SJSA1 (cell line): ENCODE measurements at places on chromosomes 4 and X. TPM values are rescaled to one million over a fixed set of nuclear protein-coding genes. Genes with fewer than 3 reads are reported as not detected.

GRCh38 chrX:121000589-121000988 is 15.0 kb upstream of the CT47A1 start:
- no peak for DNase-seq

Gene ADGRL3
- not detected in 2 replicates for total RNA-seq

DNA sequence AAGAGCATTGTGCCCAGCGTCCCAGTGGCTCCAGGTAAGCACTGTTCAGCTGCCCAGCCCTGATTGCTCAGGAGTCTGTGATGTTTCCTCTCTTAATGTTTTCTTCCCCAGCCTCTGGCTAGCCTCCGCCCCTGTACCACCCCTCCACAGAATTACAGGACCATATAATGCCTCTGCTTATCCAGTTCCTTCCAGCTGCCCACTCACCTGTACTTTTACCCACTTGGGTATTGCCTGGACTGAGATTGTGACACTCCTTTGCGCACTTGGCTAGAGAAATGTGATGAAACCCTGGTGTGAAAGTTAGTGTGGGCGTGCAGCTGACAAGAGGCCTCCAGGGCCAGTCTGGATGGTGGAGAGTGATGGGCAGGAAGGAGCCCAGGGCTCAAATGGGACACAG is at the start of gene AWAT2:
TSS of gene AWAT2 (minus strand) at position 14 of the 400 bp plus-strand sequence. CDS start at position 8, 6 bp downstream.
- no peak for DNase-seq

- DNase-seq: no peak
Measured at GRCh38 chr4:62250100-62250499, 1050.0 kb downstream of the ADGRL3 start.

DNA sequence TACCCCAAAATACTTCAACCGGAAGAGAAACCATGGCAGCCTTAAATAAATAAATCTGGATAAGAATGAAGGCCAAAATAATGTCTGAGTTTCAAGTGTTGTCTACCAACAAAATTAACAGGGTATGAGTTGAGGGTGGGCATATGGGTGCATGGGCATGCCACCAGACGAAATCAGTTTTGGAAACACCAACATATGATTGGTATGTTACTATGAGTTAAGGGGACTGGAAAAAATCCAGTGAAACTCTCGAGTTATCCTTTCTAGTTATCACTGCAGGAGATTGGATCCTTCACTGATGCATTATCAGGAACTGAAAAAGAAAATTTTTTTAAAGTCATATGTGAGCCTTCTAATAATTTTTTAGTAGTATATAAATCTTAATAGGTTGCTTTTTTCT is 32.4 kb downstream of the NOCT start:
- no peak for DNase-seq

DNA sequence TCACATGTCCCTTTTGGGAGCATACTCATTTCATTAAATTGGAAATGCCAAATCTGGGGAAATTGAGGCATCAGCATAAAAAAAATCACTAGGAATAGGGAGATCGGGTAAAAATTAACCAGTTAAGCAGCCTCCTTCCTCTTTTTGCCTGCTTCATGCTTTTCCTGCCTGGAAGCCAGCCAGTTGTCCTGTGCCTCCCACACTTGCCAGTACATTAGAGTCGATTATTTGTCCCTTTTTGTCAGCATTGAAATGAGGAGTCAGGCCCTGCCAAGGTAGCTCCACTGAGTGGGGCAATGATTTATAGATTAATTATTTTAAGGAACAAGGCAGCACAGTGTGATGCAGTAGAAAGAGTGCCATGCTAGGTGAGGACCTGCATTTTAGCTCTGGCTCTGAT is 55.3 kb downstream of the SH2D1A start:
- no peak for DNase-seq

GRCh38 chrX:53223068-53223693 is 1.8 kb downstream of the KDM5C start:
- DNase-seq: no peak

GRCh38 chr4:70437197-70437596 is 34.8 kb upstream of the MUC7 start:
- DNase-seq: no peak

DNA sequence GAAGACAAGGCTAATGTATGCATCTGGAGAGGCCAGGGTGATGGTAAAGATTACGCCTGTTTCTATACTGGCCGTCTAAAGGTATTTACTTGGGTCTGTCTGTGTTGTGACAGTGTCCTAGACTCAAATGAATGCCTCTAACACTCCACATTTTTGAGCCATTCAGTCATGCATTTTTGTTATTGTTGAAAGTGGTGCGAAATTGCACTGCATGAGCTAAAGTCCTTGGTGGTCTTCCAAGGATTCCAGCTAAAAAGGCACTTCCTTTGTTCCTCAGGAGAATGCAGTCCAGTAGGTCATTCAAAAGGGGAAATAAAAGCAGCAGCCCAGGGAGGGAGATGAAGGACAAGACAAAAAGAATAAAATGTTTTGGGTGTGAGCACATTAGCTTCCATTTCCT is 3.0 kb downstream of the GPC4 start:
- DNase-seq: peak; percentile 88

DNA sequence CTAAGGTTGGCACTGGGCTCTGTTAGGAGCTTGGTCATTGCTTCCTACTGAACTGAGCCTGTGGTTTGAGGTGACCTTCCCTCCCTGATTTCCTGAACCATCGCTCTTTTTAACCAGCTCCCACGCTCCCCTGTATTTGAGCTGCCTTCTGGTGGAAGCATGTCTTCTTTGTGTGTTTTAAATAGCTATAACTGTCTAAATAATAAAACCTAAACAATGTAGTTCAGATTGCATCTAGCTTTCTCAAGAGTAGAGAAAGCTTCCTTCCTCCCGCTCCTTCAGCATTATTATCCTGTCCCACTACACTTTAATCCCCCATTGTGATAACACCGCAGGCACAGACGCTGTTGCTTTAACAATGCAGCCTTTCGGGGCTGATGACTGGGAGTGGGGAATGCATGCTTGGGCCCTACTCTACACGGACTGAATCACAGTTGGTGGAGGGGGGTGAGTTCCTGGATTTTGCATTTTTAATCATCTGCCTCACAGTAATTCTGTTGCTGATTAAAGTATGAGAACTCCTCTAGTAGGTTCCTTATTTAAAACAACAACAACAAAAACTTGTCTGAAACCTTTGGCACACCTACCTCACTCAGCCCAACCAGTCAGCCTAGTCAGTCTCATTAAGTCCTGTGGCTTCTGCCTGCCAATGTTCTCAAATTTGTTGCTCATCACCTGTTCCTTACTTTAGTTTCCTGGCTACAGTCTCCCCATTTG is 6.6 kb downstream of the SMS start:
- DNase-seq: peak; percentile 67

DNA sequence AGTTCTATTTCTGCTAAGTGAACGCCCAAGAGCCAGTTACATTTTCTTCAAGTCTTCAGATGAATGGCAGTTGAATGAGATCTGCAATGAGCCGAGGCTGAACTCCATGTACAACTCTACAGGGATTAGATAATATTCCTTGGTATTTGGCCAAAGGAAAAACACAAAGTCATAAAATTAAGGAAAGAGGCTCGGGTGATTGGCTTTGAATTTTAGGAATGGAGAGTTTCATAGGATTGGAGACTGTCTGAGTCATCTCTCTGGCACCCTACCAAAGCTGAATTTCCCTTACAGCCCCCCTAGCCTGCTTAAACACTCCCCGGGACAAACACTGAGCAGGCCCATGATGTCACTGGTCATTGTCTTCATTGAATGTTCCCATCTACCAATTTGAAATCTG is 188.0 kb upstream of the C1QTNF7 start:
- no peak for DNase-seq

DNA sequence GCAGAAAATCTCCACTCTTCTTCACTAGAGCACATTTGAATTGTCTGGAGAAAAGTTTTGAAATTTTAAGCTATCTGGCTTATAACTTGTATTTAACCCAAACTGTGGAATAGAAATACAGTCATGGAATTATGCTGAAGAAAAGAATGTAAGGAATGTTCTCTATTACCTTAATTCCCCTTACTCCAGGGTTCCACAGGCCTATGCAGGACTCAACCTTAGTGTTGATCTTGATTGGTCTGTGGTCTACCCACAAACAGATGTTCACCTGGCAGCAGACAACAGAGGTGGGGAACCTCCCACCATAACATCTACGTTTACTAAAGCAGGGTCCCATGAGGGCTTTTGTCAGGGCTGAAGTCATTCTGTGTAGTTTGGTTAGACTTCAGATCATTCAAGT is 189.3 kb upstream of the GPRIN3 start:
- no peak for DNase-seq

- DNase-seq: no peak
Measured at GRCh38 chr4:54315561-54316538, 86.8 kb downstream of the PDGFRA start.

DNA sequence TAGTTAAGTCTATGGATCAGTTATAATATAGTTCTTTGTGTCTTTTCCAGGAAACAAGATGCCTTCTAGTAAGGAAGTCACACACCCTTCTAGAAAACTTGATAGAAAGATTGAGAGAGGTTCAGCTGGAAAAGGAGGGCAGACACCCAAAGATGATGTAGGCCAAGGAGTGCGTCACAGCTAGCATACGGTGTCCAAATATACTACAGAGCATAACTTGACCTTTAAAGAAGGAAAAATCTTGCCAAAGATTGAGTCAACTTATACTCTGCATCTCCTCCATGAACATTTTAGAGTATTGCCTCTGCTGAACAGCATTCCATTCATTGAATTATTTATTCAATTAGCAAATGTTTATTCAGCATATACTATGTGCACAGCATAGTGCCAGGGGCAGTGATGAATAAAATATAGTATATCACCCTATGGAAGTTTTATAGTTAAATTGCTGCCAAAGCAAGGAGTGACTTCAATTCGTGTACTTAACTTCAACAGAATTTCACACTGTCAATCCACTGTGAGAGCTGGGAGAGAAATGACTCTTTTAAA is 51.9 kb upstream of the SLC6A14 start:
- no peak for DNase-seq

DNA sequence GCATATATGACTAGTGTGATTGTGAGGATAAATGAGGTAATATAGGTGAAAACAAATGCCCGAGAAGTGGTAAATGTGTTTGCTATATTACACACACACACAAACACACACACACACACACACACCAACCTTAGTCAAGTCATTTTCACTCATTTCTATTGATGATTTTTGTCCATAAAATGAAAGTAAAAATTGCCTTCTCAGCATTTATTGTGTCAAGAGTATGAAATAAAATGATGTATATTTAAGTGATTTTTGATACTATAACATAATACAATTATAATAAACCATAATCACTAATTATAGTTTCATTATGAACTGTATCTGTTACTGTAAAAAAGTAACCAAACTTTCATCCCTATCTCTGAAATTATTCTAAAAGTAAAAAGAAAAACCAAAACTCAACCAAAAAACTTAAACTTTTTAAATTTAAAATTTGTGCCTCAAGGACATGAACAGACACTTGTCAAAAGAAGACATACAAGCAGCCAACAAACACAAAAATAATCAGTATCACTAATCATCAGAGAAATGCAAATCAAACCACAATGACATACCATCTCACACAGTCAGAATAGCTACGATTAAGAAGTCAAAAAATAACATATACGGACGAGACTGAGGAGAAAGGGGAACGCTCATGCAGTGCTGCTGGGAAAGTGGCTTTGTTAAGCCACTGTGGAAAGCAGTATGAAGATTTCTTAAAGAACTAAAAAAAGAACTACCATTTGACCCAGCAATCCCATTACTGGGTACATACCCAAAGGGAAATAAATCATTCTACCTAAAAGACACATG is 601.0 kb downstream of the TMA16 start:
- DNase-seq: no peak

DNA sequence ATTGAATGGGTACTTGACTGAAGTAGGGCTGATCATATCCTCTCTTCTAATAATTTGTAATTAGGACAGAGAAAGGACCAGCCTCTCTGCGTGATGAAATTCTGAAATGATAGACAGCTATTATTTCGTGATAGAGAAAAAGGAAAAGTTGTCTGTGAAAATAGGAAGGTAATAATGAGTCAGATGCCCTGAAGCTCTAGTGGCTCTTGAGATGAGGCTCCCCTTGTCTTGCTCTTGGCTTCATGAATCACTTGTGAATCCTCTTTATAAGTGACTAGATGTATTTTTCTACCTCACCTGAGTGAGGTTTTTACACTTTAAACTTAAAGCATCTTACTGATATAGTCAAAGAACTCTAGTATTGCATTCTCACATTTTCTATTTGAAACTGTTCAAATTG is 888.9 kb downstream of the PCDH18 start:
- no peak for DNase-seq

GRCh38 chr4:85952528-85952927 is 407.3 kb downstream of the MAPK10 start:
- DNase-seq: no peak

- no peak for DNase-seq
Measured at GRCh38 chr4:19009881-19010280, 988.3 kb upstream of the LCORL start.

- no peak for DNase-seq
Measured at GRCh38 chr4:15531792-15532191, 62.1 kb downstream of the CC2D2A start.

GRCh38 chr4:95548738-95549245 is at the start of gene UNC5C:
Gene UNC5C (minus strand): TSS chr4:95548973.
- DNase-seq: peak; percentile 23

Gene CYTL1
- total RNA-seq: 0.76 and 1.3 TPM in 2 replicates

GRCh38 chr4:143232277-143232676 is 47.6 kb downstream of the USP38 start:
- no peak for DNase-seq

- DNase-seq: no peak
Measured at GRCh38 chrX:43976205-43976604, 3.0 kb upstream of the NDP start.

Gene SCML2
- total RNA-seq: 4.4 and 10.7 TPM in 2 replicates

DNA sequence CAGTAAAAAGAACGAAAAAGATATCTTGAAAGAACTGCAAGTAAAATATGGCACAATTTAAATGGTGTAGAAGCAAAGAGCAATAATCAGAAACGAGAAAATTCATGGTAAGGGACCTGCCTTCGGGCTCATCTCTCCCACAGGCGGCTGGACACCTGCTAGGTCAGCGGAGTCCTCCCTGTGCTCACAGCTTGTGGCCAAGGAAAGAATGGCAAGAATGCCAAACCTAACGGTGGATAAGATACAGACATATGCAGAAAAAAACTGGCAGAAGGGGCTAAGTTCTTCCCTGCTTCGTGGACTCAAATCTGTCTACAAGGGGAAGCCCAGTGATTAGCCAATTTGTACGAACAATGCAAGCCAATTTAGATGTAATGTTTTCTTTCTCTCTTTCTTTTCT is 152.1 kb upstream of the VCX start:
- DNase-seq: no peak
